IPS DF 6.9 (cell line): ENCODE measurements at places on chromosomes 5 and 9.

- DNase-seq, result no peak
Observed at GRCh38 chr5:38948501-38948900, 102.7 kb downstream of the OSMR start.

DNA sequence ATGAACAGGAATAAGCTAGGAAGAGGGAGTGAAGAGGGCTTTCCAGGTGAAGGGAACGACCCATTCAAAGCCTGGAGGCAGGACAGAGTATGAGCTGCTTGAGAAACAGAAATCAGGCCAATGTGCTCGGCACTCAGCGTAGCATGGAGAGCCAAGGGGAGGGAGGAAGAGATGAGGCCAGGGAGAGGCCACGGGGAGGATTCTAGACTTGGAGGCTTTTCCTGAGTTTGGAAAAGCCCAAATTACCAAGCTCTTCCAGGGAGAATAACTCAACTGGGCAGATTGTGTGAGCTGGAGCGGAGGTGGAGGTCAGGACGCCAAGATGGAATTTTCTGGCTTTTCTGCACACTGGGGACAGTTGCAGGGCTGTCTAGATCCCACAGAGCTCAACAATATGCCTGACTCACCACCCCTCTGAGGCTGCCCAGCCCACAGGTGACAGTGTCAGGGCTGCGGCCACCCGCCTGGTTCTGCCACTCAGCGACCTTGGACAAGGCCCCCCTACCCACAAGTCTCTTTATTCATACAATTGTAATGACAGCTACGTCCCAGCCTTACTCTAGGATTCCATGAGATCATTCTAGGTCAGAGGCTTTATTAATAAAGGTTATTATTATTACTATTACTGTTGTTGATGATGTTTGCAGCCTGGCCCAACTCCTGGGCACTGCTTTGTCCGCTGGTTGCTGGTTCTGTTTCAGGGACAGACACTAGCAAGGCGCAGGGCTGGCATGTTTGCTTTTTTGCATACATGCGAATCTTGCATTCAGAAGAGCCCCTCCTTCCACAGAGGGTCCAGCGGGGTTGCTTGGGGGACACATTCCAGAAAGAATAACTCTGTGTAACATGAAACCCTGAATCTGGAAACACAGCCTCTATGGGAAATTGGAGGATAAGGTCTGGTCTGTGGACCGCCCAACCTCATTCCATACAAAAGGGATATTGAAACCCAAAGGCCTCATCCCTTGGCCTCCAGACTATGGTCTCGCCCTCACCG is 9.4 kb upstream of the LMX1B start:
- no peak for DNase-seq

- no peak for DNase-seq
Observed at GRCh38 chr5:78731884-78732283, 83.3 kb upstream of the LHFPL2 start.

GRCh38 chr5:7874639-7875038 is 5.7 kb downstream of the MTRR start:
- DNase-seq, result no peak

GRCh38 chr5:172423379-172424110 is 30.8 kb downstream of the SH3PXD2B start:
- no peak for DNase-seq

GRCh38 chr5:122967625-122968024 is 68.9 kb downstream of the PPIC start:
- no peak for DNase-seq

DNA sequence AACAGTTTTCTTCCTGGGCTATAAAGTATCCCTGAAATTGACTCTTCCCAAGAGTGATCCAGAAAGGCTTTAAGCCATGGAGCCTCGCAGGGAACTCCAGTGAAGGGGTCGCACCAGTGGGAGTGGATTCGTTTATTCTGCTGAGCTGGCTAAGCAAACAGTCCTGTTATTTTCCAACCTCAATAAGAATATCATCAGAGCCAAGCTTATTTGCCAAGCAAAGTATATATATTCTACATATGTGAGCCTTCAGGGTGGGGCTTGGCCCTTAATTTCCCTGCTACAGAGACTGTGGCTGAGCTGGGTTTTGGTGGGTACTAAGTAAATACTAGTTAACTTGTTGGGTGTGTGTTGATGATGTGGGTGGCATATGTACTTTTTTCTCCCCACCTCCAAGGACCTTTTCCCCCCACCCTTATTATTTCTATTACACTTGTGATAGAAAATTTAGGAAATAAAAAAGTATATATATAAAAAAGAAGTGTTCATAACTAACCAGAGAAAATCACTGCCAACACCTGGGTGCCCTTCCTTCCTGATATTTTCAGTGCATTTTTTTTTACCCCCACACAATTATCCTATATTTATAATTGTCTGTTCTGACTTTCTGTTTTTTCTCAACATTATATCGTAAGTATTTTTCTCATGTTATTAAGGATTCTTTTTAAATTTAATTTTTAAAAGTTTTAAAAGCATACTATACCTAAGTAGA is 5.3 kb downstream of the GSN start:
- no peak for DNase-seq

GRCh38 chr5:78353520-78353919 is 6.9 kb upstream of the SCAMP1 start:
- DNase-seq, result no peak

- no peak for DNase-seq
Observed at GRCh38 chr9:16170119-16170518, 617.3 kb downstream of the CCDC171 start.

DNA sequence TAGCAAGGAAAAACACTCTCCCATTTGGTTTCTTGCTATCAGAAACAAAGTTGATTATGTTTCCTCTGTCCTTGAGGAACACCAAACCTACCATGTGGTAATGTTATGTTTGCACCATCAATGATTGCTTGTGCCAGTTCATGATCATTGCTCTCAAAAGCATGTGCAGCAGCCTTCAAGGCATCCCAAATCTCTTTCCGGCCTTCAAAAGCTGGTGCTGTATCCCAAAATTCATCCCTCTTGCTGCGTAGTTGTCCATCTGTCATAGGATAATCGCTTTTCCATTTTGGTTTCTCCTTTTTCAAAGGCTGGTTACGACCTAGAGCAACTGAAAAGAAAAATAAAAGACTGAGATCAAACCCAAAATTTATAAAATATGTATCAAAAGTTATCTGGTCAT is 40.1 kb downstream of the EFCAB9 start:
- no peak for DNase-seq

DNA sequence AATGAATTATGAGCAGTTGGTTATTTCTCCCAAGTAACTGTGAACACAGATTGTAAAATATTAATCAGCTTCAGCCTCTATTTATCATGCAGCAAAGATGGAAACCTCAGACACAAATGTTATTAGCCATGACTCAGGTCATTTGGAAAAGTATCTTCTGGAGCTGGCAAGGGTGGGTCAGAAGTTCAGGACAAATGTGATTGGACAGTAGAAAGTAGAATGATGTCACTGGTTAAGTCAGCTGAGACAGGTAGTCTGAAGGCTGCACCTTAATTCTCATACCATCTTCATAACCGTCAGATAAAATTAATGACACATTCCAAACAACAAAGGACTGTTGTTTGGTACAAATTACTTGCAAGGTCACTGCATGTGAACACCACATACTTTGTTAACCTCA is 140.2 kb downstream of the EMB start:
- DNase-seq, result no peak
